ENCODE measurements at places on chromosomes 12 and 14.

GRCh38 chr12:130301559-130301958 lies 36.1 kb upstream of the PIWIL1 start:
- no peak for DNase-seq

- no peak for DNase-seq
Observed at GRCh38 chr14:70808416-70809224, 693 bp downstream of the MAP3K9 start.

- no peak for DNase-seq
Observed at GRCh38 chr14:30958555-30959407, 66.7 kb upstream of the AP4S1 start.

- no peak for DNase-seq
Observed at GRCh38 chr12:112096070-112096469, 12.5 kb downstream of the NAA25 start.

DNA sequence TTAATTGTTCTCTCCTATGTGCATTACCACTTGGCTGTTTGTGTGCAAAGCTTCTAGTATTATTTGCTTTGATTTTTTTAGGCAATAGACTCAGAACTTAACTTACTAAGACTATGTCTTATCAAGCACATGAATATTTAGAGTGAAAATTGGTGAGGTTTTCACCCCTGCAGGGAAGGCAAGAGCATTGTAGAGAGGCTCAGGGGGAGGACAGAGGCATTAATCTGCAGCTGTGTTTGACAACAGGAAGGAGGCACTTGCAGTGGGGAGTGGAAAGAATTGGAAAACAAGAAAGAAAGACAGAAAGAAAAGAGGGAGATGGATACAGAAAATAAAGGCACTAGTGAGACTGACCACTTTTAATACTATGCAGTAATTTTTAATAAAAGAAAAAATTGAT lies 431.6 kb downstream of the PDZRN4 start:
- DNase-seq, result no peak

DNA sequence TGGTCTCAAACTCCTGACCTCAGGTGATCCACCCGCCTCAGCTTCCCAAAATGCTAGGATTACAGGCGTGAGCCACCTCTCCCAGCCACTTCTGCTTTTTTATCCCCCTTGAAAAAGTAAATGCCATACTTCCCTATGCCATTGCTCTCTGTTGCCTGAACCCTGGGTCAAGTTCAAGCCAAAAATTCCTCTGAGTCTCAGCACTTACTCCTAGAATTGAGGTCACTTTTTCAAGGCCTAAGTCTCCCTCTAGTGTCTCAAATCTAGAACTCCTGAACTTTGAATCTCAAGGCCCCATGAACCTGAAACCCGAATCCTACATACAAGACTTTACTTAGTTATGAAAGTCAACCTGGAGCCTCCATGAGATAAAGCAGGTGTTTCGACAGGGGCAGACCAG lies 1.4 kb upstream of the APOBEC1 start:
- DNase-seq, result peak; percentile 8

DNA sequence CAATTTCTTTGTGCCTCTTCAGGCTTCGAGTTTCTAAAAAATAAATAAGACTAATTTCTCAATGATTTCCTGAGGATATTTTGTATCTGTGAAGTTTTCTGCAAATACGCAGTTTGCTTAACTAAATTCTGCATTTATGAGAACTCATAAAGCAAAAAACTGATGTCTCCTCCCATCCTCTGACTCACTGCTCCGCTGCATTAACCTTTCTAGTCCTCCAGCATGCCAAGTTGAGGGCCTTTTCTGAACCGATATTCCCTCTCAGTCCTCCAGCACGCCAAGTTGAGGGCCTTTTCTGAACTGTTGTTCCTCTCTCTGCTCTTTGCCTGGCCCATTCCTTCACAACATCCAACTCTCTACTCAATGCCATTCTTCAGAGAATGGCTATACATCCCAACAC lies 3.2 kb downstream of the IPO8 start:
- peak; percentile 52 for DNase-seq

DNA sequence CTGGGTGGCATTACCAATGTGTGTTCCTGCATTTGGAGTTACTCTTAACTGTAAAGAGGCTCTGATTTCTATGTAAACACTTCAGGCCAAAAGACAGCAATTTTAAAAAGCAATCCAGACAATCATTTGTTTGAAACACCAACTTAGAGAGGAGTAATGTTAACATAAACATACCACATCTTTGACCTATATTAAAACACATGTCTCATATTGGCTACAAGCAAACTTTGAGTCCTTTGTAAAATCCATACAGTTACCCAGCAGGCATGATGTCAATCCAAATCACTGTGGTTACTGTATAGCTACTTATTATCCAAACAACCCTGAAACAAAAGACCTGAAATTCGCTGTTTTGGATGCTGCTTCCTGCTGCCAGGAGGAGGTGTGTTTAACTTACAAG lies 7.5 kb upstream of the G2E3 start:
- DNase-seq, result peak; percentile 55

DNA sequence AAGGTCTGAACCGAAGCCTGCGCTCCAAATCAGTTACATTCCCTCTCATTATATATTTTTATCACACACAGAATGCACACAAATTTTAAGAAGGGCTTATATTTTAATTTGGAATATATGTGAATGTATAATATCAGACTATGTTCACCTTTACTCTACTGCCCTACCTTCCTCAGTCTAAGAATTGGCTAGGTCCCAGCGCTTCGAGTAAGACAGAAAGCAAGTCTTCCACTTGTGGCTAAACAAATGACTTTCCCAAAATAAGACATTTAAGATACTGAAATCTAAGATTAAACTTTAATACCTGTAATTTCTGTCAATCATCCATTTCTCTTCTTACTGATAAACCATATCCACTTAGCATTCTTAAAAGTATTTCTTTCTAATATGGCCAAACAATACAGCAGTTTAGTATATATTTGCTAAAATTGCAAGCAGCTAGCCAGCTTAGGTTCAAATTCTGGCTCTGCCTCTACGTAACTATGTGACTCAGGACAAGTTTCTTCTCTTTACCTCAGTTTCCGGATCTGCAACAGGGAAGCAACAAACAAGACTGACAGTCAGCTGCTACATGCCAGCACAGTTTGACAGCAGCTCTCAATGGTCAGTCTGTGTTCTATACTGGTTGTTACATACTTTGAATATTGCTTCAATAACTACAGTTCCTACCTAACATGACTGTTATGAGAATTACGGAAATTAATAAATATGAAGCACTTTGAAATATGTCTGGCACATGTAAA lies 2.0 kb downstream of the INTS13 start:
- DNase-seq, result no peak

GRCh38 chr14:93262446-93262845 lies 55.4 kb downstream of the UBR7 start:
- no peak for DNase-seq

GRCh38 chr14:63443361-63443760 lies 99.8 kb downstream of the PPP2R5E start:
- DNase-seq, result no peak

GRCh38 chr14:35821564-35822411 lies 4.3 kb upstream of the BRMS1L start:
- peak; percentile 54 for DNase-seq

- no peak for DNase-seq
Observed at GRCh38 chr14:57575482-57575881, 81.8 kb upstream of the CCDC198 start.

- DNase-seq, result peak; percentile 90
Observed at GRCh38 chr12:93819050-93819491, 141.9 kb downstream of the CRADD start.

GRCh38 chr12:43571885-43572284 lies 19.9 kb upstream of the ADAMTS20 start:
- no peak for DNase-seq

DNA sequence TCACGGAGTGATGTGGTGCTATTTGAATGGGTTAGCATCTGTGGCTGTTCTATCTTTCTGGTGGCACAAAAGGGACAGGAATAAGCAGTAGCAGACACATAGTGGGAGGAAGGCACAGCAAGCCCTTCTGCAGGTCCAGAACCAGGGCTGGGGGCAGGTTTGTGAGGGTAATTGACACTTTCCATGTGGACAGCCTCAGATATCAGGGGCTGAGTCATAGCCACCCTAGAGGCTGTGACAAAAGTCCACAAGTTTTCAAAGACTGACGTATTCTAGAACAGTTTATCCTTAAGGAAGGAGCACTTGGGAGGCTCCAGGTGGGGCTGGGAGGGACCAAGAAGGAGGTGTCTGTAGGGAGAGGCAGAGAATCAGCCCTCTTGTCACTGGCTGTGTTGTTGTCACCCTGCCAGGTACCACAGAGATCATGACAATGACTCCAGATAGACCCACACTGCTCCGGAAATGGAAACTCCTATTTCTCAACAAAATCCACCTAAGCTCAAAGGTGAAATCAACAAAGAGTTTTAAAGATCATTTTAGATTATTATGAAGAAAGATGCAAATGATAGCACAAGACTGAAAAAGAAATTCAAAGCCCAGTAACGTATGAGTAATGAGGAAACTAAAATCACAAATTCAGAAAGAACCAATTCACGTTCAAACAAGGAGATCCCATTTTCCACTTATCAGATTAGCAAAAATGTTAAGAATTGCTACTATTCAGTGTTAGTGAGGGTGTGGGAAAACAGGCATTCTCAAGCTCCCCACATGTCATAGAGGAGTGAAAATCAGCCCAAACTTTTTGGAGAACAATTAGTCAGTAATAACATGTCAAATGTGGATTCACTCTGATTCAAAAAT lies 48.3 kb downstream of the NFKBIA start:
- DNase-seq, result peak; percentile 71

DNA sequence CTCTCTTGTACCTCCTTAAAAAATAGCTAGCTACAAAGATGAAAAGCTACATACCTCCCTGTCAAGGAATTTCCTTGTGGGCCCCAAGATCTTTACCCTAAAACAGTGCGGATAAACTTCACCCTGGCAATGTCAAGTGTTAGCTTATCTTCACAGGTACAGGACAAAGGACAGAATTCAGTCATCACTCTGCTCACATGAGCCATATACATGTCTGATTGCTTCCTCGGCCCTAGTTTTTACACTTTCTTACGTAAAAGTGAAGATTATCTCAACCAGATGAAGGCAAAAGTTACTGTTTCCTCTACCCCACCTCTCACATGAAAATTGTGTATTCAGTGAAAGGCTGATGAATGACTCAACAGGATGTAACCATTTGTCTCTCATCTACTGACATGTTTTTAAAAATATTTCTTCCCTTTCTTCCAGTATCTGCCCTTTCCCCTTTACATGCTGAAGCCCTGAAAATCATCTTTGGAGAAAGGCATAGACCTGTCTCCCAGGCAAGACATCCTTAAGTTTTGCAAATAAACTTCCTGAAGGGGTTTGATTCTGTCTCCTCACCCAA lies 890.1 kb downstream of the GALC start:
- no peak for DNase-seq

- DNase-seq, result peak; percentile 51
Observed at GRCh38 chr12:108570743-108571608, 8.6 kb downstream of the ISCU start.
